Endothelial cell of umbilical vein (primary cell): ENCODE measurements at places on chromosomes 7 and 10. TPM values are rescaled to one million over a fixed set of nuclear protein-coding genes. Genes with fewer than 3 reads are reported as not detected.

Gene ZNF273
- 4.0 and 4.1 TPM in 2 replicates for total RNA-seq

Gene ZCWPW1
- total RNA-seq = 0.31 and 0.48 TPM in 2 replicates

GRCh38 chr10:2978574-2979273 is 88.6 kb upstream of the PFKP start:
- no peak for DNase-seq

Gene ANKRD1
- total RNA-seq = 591 and 664 TPM in 2 replicates

GRCh38 chr10:35379226-35380137 is 43.2 kb downstream of the CCNY start:
- DNase-seq = peak; percentile 99
